ENCODE measurements at places on chromosomes 11 and 22. TPM values are rescaled to one million over a fixed set of nuclear protein-coding genes. Genes with fewer than 3 reads are reported as not detected.
A peak's percentile ranks its signal among the peaks of the same experiment; 100 is the strongest.

- DNase-seq, result no peak
These were observed 2.9 kb upstream of the HTATIP2 start for GRCh38 chr11:20360650-20361049.

DNA sequence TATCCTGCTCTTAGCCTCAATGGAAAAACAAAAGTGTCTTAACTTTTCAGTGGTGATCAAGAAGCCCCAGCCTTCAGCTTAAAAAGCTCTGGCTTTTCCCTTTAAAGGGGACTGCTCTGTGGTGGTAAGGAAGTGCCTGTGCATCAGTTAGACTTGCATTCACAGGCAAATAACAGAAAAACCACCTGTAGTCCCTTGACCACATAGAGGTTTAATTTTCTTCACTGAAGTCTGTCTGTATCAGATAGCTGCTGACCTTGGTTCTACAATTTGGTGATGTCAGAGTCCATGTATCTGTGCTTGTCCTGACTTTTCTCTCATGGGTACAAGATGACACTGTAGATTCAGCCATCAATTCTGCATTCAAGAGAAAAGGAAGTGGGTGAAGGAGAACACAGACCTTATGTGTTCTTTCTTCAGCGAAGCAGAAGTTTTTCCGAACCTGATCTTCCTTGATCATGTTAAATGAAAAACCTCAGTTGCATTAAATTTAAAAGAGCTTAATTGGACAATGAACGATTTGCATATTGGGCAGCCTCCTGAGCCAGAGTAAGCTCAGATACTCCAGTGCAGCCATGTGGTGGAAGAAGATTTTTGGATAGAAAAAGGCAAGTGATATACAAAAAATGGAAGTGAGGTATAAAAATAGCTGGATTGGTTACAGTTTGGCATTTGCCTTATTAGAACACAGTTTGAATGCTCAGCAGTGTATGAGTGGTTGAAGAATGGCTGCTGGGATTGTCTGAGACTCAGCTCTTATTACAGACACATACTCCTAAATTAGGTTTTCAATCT lies 43.2 kb upstream of the RDX start:
- no peak for DNase-seq

DNA sequence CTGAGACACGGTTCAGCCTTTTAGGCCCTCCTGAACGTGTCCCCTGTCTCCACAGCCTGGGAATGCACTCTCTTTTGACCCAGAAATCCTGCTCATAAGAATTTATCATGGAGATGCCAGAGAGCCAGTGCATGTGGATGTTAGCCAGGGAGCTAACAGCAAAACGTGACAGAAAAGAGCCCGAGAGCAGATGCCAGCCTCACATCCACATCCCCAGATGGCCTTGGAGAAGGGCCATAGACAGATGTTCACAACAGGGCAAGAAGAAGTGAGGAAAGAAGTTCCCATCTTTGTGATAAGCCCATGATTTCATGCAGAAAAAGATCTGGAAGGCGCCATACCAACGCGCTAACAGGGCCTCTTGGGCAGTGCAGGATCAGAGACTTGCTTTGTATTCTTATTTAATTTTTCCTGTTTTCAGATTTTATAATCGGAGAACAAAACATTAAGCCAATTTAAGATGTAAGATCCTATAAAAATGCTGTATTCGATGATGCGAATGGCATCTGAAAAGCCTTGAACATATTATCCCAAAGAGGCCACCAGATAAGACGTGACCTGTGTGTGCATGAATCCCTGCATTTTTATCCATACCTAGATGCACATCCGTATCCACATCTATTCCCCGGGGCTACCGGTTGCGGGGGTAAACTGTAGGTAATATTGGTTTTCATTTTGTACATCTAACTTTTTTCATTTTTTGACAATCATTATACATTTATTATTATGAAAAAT lies 48.7 kb downstream of the IGLL5 start:
- DNase-seq, result no peak

DNA sequence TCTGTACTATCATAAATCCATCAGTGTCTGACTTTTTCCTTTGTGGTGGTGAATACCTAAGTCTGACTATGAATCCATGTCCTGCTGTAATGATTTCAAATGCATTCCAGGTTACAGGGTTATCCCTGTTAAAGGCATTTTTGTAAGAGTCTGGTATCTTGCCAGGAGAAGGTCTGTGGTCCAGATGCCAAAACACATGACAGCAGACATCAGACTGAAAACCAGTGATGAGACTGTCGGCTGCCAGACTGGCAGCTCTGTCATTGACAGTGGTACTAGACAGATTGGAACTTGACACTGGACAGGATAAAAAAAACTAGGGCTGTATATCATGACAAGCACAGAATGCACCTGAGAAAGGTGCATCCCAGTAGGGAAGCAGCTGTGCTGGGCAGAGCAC lies 301.8 kb upstream of the FAT3 start:
- no peak for DNase-seq

GRCh38 chr11:72042064-72042745 lies 38.1 kb downstream of the NUMA1 start:
- no peak for DNase-seq

- DNase-seq, result peak; percentile 15
These were observed 5.1 kb upstream of the LMO1 start for GRCh38 chr11:8268530-8269400.

DNA sequence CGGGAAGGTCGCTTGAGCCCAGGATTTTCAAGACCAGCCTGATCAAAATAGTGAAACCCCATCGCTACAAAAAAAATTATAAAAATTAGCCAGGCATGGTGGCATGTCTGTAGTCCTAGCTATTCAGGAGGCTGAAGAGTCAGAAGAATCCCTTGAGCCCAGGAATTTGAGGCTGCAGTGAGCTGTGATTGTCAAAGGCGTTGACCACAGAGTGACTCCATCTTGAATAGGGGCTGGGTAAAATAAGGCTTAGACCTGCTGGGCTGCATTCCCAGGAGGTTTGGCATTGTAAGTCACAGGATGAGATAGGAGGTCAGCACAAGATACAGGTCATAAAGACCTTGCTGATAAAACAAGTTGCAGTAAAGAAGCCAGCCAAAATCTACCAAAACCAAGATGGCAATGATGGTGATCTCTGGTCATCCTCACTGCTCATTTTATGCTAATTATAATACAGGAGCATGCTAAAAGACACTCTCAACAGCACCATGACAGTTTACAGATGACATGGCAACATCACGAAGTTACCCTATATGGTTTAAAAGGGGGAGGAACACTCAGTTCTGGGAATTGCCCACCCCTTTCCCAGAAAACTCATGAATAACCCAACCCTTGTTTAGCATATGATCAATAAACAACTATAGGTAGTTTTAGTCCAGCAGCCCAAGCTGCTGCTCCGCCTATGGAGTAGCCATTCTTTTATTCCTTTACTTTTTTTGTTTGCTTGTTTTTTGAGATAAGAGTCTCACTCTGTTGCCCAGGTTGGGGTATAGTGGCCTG lies 2.8 kb upstream of the RDX start:
- DNase-seq, result no peak

DNA sequence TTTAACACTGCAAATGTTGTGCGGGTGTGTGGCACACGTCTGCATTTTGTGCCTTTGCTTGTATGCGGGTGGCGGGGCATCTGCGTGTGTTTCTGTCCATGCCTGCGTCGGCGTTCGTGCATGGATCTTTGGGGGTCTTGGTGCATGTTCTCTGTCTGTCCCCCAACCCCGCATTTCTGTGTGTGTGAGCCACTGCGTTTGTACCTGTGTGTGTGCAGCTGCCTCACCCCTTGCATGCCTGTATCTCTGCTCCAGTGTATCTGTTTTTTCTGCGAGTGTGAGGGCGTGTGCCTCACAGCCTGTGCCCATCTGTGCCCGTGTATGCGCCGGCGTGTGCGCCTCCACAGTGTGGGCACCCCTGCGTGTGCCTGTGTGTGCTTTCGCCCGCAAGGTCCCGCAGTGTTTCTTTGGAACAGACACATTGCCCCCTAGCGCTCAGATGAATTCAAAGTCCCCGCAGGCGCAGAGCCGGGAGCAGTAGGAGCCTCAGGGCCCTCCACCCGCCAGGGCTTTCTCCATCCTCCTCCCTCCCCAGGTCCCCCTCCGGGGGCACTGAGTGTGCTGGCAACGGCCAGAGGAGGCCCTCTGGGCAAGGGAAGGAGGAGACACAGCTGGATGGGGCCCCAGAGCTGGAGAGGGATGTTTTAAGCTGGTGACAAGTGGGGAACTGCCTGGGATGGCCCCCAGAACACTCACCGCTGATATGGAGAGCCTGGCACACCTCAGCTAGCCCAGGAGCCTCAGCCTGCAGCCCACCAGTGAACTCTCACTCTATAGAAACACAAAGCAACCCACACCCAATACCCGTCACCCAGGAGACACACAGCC lies 3.1 kb upstream of the MN1 start:
- DNase-seq, result peak; percentile 76

GRCh38 chr11:35326266-35326879 lies 93.0 kb downstream of the SLC1A2 start:
- DNase-seq, result no peak

- no peak for DNase-seq
These were observed 10.9 kb downstream of the MTMR2 start for GRCh38 chr11:95912902-95913560.

DNA sequence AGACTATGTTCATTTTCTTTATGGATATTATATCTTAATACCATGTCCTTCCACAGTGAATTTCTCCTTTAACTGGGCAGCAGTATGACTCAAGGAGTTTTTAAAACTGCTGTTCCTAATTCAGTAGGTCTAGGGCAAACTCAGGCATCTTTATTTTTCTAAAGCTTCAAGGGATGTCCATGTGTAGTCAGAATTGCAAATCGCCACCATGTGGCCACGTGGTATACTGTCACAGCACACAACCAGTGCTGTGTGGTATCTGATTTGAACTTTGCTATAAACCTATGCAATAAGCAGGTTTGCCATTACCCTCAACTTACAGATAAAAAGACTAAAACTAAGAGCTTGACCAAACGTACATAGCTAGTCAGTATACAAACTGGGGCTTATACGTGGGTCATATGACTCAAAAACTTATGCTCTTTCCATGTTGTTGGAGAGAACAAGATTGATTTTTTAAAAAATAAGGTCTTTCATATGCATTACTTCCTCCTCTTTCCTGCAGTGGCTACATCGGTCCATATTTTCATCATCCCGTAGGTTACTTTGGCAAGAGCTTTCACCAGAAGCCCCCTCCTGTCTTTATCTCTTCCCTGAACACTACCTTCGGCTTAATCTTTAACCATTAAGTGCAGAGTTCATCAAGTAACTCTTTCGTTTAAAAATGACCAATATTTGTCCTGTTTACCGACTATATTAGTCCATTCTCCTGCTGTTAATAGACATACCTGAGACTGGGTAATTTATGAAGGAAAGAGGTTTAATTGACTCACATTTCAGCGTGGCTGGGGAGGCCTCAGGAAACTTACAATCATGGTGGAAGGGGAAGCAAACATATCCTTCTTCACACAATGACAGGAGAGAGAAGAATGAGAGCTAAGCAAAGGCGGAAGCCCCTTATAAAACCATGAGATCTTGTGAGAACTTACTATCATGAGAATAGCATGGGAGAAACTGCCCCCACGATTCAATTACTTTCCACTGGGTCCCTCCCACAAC lies 8.0 kb upstream of the HTATIP2 start:
- no peak for DNase-seq

DNA sequence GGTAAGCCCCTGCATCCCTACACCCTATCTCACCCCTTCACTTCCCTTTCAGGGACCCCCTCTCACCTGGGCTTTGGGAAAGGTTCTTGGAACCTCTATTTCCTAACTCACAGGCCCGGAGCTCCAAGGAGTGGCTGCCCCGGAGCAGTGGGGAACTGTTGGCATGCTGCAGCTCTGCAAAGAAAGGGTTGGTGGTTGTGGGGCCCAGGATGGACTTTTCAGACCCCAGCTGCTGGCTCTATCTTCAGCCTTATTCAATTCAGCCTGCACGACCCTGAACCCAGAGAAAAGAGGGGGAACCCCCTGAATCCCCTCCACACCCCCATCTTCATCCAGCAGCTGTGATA lies 10.0 kb downstream of the ROBO4 start:
- no peak for DNase-seq

DNA sequence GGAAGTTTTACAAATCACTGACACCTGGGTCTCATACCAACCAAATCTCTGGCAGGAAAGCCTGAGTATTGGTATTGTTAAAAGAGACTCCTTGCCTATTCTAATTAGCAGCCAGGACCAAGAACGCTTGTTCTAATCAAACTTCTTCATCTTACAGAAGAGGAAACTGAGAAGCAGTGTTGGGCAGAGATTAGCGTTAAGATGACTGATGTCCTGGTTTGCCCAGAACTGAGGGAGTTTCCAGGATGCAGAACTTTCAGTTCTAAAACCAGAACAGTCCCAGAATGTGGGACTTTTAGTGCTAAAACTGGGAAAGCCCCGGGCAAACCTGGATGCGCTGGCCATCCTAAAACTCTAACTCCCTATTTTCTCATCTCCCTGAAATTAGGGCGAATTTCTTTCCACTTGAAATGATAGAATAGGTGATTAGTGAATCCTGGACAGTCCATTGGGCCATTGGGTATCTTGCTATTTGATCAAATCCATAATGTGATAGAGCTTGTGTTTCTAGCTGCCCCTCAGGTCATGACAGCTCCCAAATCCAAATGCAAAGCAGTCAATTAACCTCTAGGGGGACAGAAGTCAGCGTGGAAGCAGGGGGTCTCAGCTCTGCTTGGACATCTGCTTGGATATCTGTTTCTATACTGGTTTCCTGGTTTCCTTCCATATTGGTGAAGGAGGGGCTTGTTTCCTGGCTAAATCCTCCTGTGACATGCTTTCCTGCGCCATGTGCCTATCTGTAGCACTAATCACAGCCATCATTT lies 16.0 kb upstream of the TMPRSS13 start:
- no peak for DNase-seq

GRCh38 chr22:24060375-24060788 lies 49.3 kb downstream of the CABIN1 start:
- DNase-seq, result no peak

DNA sequence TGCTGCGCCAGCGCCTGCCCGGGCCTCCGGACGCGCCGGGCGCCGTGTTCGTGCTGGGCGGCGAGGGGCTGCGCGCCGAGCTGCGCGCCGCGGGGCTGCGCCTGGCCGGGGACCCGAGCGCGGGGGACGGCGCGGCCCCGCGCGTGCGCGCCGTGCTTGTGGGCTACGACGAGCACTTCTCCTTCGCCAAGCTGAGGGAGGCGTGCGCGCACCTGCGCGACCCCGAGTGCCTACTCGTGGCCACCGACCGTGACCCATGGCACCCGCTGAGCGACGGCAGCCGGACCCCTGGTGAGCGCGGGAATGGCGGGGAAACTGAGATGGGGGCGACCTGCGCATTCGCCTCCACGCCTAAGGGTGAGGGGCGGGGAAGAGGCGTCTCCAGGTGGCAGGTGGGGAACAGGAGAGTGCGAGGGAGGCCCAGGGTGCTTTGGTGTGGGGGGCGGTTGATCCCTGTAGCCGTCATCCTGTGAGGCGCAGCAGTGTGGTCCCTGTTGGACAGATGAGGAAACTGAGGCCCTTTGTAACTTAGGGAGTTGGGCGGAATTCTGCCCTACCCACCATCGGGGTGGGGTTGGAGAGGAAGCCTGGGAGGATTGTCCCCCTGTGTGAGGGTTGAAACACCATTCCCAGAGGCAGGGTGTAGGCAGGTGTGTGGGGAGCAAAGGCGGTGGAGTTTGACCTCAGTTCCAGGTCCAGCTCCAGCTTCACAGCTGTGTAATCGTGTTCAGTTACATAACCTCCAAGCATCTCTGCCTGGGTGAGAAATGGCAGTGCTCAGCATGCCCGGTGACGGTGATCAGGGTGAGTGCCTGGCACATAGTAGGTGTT lies 758 bp downstream of the PDXP start:
- no peak for DNase-seq

Gene HIC2
- polyA plus RNA-seq, result 5.6 TPM

Gene TEX12
- 0.23 TPM for polyA plus RNA-seq

Gene GRAMD1B
- 11.8 TPM for polyA plus RNA-seq

Gene OR51B4
- polyA plus RNA-seq, result not detected

Gene SCGB1A1
- not detected for polyA plus RNA-seq

Gene APOA4
- polyA plus RNA-seq, result not detected

Gene STK33
- 3.0 TPM for polyA plus RNA-seq

Gene SAC3D1
- polyA plus RNA-seq, result 15.6 TPM
